ENCODE measurements at places on chromosomes 2 and 18.

DNA sequence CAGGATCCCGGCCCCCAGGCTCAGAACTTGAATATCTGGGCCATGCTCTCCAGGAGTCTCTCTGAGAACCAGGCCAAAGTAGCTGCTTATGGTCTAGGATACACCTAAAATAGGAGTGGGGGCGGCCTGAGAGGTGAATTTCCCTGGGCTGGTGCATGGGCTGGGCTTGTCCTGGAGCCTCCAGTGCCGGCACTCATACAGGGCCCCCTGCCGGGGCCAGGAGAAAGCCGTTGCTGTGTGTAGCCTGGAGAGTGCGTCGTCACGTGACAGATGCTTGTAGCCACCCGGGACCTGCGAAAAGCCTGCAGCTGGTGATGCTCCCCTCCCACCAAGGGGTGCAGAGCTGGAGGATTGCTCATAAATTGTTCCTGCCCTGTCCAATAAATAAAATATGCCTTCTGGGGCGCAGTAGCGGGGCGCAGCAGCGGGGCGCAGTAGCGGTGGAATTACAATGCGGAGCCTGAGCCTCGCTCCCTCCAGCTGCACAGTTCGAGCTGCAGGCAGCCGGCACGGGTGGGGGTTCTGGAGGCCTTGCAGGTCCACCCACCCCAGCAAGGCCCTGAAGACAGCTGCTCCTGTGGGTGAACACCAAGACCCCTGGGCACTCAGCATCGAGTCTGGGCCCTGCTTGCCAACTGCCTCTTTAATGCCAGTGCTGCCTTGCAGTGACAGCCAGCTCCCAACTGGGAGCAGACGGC, 289.9 kb downstream of the NDUFA10 start:
- DNase-seq: no peak

DNA sequence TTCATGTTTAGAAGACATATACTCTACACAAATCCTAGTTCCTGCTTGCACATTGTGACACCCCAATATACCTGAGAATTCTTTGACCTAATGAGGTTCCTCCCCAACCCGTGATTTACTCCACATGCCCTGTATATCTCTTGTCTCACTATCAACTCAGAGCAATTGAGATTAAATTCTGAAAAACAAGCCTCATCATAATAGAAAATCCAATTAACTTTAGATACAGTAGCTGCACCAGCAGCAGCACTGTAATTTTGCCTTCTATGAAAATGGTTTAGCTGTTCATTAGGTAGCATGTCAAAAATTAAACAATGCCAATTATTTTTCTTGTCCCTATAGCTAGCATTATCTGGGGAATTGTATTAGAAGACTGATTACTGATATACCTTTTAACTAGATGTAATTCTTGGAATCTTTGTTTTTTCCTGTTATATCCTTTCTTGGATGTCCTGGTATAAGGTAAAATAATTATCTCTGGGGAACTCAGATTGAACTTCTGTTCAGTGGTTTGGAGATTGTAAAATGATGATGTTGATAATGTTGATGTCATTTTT, 218.9 kb upstream of the TANK start:
- no peak for DNase-seq

- no peak for DNase-seq
Observed at GRCh38 chr2:150733051-150733618, 245.7 kb upstream of the RND3 start.

- DNase-seq: no peak
Observed at GRCh38 chr2:127763776-127764175, 47.2 kb downstream of the WDR33 start.

DNA sequence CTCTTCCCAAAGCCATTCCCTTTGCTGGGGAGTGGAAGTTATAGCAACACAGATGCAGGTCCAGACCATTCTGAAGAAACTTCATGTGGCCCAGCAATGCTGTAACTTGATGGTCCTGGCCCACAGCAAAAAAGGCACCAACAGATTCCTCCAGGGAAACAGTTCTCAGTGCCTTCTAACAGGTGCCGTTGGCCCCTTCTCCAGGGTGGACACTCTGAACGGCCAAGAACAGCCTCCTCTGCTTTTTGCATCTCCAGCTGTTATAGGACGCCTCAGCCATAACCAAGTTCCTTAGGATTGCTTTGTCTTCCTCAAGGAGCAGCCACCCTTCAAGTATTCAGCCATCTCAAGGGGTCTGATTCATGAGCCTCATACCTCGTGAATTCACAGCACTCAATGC, 38.0 kb downstream of the MARCO start:
- DNase-seq: no peak

- DNase-seq: no peak
Observed at GRCh38 chr2:96801786-96802595, 14.1 kb upstream of the CNNM3 start.

- DNase-seq: no peak
Observed at GRCh38 chr2:149729586-149729985, 142.0 kb upstream of the MMADHC start.

GRCh38 chr2:196331851-196332250, 160.5 kb upstream of the STK17B start:
- DNase-seq: no peak

- DNase-seq: no peak
Observed at GRCh38 chr2:62234755-62235655, 39.1 kb downstream of the B3GNT2 start.

- DNase-seq: no peak
Observed at GRCh38 chr18:22113144-22113844, 56.1 kb upstream of the GATA6 start.

- no peak for DNase-seq
Observed at GRCh38 chr2:108228537-108228936, 11.2 kb upstream of the SULT1C3 start.

GRCh38 chr2:227394401-227394800, 6.7 kb upstream of the SCYGR1 start:
- no peak for DNase-seq

GRCh38 chr2:196066291-196067087, 2.1 kb downstream of the DNAH7 start:
- DNase-seq: peak; percentile 33

- no peak for DNase-seq
Observed at GRCh38 chr2:142038826-142039225, 92.0 kb downstream of the LRP1B start.

DNA sequence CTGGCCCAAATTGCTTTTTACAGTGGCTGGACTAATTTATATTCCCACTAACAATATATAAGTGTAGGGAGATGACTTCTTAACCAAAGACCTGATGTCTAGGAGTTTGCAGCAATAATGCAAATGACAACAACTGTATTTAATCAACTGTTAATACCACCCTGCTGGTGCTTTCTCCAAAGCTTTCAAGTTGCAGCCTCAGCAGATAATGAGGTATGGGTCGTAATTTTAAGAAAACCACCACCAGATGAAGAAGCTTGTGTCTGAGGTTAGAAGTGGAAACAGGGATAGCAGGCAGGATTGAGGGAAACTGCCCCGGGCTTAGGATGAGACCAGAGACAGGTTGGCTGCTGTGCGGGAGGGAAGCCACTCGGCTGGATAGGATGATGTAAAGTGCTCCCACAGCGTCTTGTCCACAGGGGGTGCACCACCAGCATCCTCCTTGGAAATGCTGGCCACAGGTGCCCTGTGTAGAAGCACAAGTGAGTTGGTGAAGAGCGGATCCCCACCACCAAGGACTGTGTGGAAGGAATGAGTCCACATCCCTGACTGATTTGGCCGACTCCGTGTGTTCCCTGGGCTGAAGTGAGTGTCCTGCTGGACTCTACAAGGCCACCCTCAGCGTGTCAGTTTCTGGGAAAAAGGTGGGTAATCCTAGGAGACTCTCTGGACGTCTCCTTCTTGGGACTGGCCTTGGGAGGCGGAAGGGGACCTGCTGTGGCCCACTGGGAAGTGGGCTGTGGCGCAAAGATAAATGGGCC, 76.1 kb upstream of the SMAD2 start:
- no peak for DNase-seq

- DNase-seq: no peak
Observed at GRCh38 chr2:172993931-172994717, 81.5 kb upstream of the MAP3K20 start.

DNA sequence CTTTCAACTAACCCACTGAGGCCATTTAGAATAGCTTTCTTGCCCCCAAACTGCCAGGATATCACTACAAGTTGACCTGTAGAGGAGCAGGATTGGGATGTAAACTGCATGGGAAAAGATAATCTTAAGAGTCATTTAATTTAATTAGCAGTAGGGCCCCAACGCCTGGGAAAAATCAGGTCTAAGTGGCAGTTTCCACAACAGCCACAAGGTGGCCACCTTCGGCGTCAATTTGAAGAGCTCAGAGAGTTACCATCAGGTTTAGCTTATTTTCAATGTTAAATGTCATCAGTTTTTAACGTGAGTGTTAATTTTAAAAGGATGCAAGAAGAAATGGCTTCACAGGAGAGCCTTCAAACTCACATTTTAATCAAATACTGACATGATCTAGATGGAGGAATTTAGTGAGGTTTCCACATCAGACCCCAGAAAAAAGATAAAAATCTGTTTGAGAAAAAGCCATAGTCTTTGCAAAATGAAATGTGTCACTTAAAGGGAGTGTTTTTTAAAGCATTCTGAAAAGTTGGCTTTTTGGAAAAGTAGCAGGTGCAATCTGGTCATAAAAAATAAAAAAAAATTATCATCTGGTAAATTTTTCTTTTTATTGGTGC, 77.3 kb upstream of the UPP2 start:
- DNase-seq: peak; percentile 37

- no peak for DNase-seq
Observed at GRCh38 chr18:58476516-58477256, 152.2 kb downstream of the ALPK2 start.

DNA sequence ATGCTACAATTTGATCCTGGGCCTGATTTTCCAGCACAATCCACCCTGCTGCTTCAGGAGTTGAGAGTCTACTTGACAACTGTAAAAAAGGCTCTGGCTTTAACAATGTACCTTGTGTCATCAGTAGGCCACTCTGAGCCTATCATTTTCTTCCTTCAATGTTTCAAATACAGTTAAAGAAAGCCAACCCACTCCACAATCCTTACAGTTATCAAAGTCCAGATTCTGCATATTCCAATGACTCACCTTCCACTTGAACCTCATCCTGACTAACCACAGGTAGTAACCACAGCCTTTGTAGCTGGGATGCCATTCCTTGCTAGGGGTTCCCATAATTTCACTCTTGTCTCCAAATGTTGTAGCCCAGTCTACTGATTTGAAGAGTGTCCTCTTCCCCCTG, 35.5 kb upstream of the AQP4 start:
- no peak for DNase-seq

- DNase-seq: no peak
Observed at GRCh38 chr2:144521686-144522085, 1.8 kb upstream of the ZEB2 start.

DNA sequence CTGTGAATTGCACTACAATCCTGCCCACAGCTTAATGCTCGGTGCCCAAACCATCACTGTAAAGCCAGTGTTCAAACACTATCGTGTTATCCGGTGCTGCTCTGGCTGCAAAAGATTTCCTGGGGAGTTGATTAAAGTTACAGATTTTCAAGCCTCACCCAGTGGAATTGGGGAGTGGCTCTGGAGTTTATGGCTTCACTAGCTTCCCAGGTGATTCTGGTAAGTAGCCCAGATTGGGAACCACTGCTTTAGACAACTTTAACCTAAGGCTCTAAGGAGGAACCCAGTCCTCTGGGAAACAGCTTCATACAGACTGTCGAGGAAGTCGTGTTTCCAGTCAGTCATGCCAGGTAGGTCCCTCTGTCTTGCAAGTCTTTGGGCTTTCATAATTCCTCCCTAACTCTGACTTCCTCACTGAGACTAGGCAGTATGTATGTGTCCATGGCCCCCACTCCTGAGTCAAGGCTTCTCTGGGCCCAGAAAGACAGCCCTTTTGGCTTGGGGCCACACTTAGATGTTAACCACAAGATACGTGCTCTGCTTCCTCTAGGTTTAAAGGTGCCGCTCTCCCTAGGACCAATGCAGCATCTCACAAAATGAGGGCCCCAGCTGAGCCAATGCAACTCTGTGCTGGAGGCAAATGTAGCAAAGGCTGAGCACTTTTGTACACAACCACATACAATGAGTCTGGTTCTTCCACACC, 299.7 kb downstream of the PRKCE start:
- no peak for DNase-seq

- DNase-seq: no peak
Observed at GRCh38 chr18:34493099-34493544, 217.0 kb upstream of the DTNA start.

GRCh38 chr2:210671065-210671464, 114.7 kb downstream of the CPS1 start:
- no peak for DNase-seq

- peak; percentile 52 for DNase-seq
Observed at GRCh38 chr2:43576981-43577892, 18.6 kb downstream of the THADA start.

DNA sequence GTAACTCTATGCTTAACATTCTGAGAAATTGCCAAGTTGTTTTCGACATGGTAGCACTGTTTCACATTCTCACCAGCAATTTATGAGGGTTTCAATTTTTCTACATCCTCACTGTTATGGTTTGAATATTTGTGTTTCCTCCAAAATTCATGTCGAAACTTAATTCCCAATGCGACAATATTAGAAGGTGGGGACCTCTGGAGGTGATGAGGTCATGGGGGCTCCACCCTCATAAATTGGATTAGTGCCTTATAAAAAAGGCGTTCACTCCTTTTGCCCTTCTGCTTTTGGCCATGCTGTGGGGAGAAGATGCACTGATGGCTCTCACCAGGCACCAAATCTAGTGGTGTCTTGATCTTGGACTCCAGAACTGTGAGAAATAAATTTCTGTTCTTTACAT, 110.3 kb downstream of the HRH4 start:
- DNase-seq: no peak

GRCh38 chr2:40433736-40434135, 18.2 kb downstream of the SLC8A1 start:
- DNase-seq: no peak

DNA sequence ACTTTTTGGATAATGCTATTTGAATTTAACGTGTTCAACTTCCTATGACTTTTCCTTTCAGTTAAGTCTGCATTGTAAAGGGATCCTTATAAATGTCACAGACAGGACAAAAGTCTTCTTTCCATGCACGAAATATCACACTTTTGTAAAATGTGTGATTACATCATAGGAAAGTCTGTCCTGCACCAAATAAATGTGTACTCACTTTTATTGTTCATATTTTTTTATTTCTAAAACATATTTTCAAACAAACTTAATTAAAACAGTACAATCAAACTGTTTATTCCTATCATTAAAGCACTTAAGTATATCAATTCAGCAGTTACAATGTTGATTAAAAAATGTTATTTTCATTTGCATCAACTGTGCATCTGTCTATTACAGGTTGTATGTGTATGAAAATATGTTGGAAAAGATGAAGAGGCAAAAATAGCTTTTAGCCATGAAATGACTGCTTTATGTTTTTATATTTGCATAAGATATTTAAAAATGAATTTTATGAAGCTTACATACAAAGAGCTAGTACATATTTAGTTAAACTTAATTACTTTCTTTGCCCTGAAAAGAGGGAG, 105.6 kb downstream of the CSRNP3 start:
- DNase-seq: no peak

Measured in T-helper 1 cell (primary cell).